SK-N-SH (cell line): ENCODE measurements at places on chromosomes 3 and 15. TPM values are rescaled to one million over a fixed set of nuclear protein-coding genes. Genes with fewer than 3 reads are reported as not detected.

The MCF2L2 gene
- polyA plus RNA-seq = 0.56 and 0.75 TPM in 2 replicates

The EXD1 gene
- polyA plus RNA-seq = 0.02 and 0.07 TPM in 2 replicates

The THUMPD3 gene
- 27.1 and 34.2 TPM in 2 replicates for polyA plus RNA-seq

The PLCL2 gene
- polyA plus RNA-seq = 0.85 and 1.1 TPM in 2 replicates

The ITIH1 gene
- polyA plus RNA-seq = not detected in 2 replicates

The ANKRD34C gene
- polyA plus RNA-seq = not detected in 2 replicates

The PCOLCE2 gene
- 22.2 and 25.4 TPM in 2 replicates for polyA plus RNA-seq

The MESD gene
- polyA plus RNA-seq = 12.3 and 15.2 TPM in 2 replicates

The FSIP1 gene
- polyA plus RNA-seq = 0.43 and 0.45 TPM in 2 replicates
